ENCODE measurements at places on chromosomes 12 and 14.

- no peak for DNase-seq
These were observed 89.9 kb upstream of the IGF1 start for GRCh38 chr12:102570256-102570655.

DNA sequence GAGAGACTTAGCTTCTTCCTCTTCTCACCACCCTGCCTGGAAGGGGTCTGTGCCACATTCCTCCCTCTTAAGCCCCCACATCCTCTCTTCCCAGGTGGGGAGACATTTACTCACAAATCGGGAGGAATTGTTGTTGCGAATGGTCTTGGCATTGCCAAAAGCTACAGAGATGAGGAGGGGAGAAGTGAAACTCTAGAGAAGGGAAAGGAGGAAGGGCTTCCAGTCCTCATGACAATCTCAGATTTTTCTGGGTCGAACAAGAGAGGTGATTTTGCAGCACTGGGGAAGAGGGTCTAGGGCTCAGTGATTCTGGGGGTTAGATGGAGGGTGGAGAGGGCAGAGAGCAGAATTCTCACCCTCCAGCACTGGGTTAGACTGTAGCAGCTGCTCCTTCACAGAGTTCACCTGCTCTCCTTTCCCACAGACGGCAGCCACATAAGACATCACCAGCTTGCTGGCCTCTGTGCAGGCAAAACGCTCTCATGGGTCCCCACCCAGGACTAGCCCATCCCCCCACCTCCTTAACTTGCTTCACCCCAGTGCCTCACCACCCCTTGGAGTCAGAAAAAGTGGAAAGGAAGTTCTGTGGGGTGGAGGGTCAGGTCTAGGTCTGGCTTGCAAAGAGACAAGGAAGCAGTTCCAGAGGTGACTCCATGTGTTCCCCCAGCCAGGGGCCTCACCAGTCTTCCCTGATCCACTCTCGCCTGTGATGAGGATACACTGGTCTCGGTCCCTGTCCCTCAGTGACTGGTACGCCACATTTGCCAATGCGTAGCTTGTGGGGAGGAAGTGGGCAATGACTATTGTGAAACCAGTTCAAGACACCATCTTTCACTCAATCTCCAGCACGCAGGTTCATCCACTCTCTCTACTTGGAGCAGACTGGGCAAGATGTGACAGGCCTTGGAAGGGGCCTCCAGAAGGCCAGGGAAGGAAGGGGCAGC, 2.7 kb downstream of the MYO1A start:
- DNase-seq: no peak

- DNase-seq: no peak
These were observed 764.7 kb downstream of the BCL11B start for GRCh38 chr14:98507264-98507663.

DNA sequence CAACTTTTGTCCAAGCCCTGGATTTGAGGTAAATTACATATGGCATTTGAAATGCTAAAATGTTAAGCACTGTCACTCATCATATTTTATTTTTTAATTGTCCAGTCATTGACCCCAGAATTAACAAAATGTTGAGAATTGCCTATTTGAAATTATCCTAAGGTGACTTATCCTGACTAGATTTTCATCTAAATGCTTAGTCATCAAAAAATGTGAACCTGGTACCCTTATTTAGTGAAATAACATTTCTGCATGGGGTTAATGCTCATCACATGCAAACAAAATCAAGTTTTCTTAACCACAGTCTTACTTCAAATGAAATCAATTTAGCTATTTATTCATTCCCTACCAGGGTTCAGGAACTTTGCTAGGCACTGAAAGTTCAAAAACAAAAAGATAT, 232.0 kb upstream of the DCN start:
- DNase-seq: no peak

- no peak for DNase-seq
These were observed 54.7 kb downstream of the FGD4 start for GRCh38 chr12:32454075-32454474.

GRCh38 chr14:60211153-60211552, 37.9 kb upstream of the PPM1A start:
- DNase-seq: no peak

DNA sequence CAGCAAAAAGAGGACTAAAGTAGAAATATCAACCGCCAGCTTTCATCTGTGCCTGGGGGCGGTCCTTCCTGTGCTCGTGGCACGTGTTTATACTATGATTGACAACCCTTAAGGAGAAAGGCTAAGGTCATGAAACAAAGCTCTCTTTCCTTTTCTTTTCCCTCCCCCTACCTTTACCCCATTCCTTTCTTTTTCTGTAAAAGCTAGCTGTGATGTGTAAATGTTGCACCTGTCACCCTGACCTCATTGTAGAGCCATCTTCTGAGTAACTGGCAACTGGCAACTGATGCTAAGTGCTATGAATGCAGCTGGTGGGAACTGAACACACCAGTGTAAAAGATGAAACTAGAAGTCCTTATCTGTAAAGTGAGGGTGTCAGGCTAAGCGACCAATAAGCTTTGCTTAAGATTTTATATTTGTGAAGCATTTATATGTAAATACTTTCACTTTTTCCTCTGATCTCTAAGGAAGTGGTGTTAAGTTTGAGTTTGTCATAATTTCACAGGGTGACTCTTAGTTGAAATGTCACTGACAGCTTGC, 102.8 kb upstream of the BCAT1 start:
- DNase-seq: peak; percentile 5
